ENCODE measurements at places on chromosomes 2 and 18. TPM values are rescaled to one million over a fixed set of nuclear protein-coding genes. Genes with fewer than 3 reads are reported as not detected.
A peak's percentile ranks its signal among the peaks of the same experiment; 100 is the strongest.

GRCh38 chr18:715626-716025 is 3.2 kb upstream of the ENOSF1 start:
- DNase-seq, result no peak

- DNase-seq, result peak; percentile 27
Measured at GRCh38 chr2:239670463-239671120, 269.8 kb upstream of the HDAC4 start.

GRCh38 chr2:36650031-36650829 is 46.3 kb upstream of the VIT start:
- peak; percentile 88 for DNase-seq

GRCh38 chr2:54964816-54965215 is 85.4 kb downstream of the RTN4 start:
- DNase-seq, result no peak

- peak; percentile 81 for DNase-seq
Measured at GRCh38 chr2:217816396-217816869, 186.4 kb downstream of the TNS1 start.

DNA sequence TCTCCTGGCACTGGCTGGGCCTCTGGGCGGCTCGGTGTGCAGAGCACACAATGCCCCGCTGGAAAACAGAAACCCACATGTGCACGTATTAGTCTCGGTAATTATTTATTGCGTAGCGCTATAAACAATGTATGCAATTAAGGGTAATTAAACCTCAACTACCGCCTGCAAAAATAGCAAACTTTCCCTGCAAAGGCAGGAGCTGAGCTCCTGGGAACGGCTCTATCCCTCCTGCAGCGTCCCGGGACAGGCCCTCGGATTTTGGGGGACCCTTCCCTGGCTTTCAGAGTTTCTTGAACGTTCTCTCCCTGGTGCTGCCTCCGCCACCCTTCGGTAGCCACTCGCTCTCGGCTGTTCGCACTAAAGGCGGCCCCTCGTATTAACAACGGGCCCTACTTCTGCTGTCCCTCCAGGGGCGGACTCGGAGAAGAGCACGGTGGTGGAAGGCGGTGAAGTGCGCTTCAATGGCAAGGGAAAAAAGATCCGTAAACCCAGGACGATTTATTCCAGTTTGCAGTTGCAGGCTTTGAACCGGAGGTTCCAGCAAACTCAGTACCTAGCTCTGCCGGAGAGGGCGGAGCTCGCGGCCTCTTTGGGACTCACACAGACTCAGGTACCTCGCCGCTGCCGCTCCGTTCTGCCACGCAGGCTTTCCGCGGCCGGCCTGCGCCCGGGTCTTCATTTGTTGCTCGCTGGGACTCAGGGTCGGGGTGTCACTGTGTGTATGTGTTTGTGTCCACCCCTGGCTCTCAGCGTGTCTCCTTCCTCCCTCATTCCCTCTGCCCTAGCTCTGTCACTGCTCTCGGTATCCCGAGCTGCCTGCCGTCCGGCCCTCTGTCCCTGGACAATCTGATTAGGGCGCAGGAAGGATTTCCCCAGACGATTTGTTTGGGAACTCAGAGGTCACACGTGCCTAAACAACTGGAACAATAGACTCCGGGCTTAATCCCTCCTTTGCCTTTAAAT is 1.2 kb downstream of the DLX1 start:
- peak; percentile 73 for DNase-seq

DNA sequence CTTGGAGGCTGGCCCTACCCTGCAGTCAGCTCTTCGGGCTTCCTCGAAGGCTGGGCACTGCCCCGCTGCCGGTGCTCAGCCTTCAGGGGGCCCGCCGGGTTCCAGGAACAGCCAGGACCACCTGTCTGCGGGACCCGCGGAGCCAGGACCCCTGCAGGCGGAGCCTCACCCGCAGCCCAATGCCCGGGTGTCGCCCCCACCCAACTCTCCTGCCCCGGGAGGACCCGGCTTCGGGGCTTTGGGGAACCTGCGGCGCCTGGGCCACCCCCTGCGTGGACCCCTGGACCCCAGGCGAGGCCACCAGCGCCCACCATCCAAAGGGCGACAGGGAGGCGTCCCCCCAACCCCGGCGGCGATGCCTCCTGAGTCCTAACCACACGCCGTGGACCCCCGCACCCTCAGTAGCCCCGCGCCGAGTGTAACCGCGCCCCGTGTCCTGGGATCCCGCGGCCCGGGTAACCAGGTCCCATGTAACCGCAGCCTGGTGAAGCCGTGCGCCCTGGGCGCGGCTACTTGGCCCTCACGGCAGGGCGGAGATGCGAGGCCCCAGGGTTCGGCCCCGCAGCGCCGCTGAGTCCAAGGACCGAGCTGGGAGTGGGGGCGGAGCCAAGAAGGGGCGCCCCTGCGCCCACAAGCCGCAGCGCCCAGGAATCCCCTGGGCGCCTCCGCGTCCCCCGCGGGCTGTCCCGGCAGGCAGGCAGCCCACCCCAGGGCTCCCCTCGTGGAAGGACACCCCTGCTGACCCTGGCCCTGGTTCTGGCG is 11.0 kb upstream of the UBE2F start:
- DNase-seq, result peak; percentile 77

DNA sequence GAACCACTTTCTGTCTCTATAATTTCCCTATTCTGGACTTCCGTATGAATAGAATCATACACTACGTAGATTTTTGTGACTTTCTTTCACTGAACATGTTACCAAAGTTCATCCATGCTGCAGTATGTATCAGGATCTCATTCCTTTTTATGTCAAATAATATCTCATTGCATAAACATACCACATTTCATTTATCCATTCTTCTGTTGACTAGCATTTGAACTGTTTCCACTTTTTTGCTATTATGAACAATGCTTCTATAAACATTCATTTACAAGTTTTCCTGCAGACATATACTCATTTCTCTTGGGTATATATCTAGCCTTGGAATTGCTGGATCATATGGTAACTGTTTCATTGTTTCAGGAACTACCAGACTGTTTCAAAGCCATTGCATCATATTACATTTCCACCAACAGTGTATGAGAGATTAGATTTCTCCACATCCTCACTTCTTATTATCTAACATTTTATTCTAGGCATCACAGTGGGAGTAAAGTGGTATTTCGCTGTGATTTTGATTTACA is 186.2 kb downstream of the DYM start:
- DNase-seq, result no peak

- no peak for DNase-seq
Measured at GRCh38 chr2:144438801-144439631, 80.9 kb downstream of the ZEB2 start.

DNA sequence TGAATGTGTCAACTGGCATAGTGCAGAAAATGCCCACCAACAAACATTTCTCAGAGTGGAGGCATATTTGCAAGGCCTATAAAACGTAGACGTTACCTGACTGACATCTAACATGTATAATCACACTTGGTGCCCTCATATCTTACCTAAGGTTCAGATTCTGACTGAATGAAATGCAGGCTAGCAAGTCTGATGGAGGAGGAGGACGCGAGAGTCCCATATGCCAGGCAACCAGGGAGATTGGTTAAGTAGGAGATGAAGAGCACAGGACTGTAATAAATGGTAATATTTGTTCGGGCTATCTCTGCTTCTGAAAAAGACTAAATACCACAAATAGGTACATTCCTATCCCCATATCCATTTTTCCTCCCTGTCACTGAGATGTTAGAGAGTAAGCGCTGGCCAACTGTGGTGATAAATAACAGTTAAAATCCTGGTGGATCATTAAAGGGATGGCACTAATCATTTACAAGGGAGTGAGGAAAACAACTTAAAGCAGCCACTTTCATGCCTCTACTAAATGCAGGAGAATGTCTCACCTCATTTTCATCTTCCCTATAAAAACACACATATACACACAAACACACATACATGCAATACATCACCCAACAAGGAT is 217.2 kb downstream of the TMEM163 start:
- no peak for DNase-seq

GRCh38 chr18:37309059-37309458 is 256.5 kb downstream of the CELF4 start:
- no peak for DNase-seq

DNA sequence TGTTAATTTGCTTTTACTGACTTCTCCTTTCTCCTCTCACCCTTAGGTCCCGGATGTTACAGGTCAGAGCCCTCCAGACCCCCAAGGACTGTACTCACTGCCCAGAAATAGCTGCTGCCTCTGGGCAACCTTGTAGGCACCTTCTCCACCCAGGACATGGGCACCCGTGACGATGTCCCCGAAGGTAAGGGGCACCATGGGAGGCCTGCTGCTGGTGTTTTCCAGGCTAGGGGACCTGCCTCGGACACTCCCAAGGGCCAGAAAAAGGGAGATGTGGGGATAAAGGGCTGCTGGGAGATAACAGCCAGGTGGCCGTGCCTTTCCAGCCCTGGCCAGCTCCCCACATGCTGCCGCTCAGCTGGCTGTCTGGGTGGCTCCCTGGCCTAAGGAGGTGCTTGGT is 13.6 kb downstream of the TOGARAM2 start:
- peak; percentile 21 for DNase-seq

GRCh38 chr2:226791487-226792081 is 8.0 kb downstream of the IRS1 start:
- peak; percentile 99 for DNase-seq

DNA sequence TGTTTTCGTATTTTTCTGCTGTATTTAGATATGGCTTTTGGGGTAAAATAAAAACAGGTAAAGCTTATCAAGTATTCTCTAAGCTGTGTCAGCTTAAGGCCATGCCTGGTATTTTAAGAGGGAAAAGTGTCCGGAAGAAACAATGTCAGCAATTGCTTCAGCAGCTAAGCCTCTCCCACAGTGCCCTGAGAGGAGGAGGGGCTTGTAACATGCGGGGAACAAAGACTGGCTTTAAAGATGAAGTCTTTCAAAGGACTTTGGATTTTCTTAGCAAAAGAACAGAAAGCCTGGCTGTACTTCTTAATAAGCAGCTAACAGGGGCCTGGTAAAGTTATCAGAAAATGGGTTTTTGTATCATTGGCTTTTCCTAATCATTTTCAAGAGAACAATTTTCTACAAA is 102.8 kb downstream of the PXDN start:
- peak; percentile 43 for DNase-seq

DNA sequence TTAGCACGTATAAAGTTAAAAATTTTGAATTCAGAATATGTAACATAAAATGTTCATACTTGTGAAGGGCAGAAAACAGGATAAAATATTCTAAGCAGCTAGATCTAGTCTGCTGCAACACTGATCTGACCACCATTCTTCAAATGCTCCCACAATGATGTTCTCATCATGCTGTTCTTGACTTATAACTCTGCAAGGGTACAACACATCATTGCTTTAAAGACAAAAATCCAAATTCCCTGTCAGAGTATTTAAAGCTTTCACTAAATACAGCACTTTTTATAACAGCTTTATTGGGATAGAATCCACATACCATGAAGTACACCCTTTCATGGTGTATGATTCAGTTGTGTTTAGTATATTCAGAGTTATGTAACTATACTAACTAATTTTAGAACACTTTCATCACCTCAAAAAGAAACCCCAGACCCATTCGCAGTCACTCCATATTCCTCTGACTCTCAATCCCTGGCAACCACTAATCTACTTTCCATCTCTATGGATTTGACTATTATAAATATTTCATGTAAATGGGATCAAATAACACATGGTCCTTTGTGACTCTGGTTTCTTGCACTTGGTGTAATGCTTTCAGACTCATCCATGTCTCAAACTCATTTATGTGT is 56.4 kb downstream of the MAP4K3 start:
- DNase-seq, result no peak

- no peak for DNase-seq
Measured at GRCh38 chr2:17911491-17912260, 33.2 kb downstream of the KCNS3 start.

- no peak for DNase-seq
Measured at GRCh38 chr2:215535125-215535668, 99.3 kb upstream of the FN1 start.

DNA sequence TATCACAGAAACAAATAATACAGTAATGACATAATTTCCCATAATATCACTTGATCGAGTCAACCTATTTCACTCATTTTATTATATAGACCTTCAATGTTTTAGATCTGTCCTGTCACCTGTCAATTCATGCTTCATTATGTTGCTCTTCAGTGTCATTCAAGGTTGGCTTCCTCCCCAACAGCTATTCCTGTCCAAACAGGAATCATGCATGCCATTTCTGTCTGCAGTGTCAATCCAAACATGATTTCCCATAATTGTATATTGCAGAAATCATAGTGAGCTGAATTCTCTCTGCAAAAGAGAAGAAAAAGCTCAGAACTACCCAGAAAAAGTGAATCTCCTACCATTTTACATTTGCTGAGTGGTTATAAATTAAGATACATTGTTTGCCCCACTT is 628.6 kb downstream of the NR4A2 start:
- peak; percentile 52 for DNase-seq

DNA sequence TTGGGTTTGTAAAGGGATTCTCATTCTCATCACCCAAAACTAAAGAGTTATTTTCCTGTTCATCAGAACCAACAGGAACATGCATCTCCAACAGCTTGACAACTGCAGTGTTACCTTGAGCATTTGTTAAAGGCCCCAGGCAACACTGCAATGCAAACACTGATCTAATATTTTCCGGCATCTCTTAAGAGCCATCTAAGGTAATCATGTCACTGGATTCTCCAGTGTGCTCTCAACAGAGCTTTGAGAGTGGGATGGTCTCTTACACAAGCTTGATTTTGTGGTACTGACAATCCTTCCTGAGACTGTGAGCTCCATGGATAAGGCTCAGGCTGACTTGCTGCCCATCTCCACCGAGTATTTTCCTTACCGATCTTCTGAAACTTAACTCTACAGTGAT is 90.5 kb upstream of the ITGB6 start:
- no peak for DNase-seq

- peak; percentile 5 for DNase-seq
Measured at GRCh38 chr2:17166506-17166905, 351.7 kb downstream of the RAD51AP2 start.

PASK gene
- 5.8 TPM for total RNA-seq

RAX gene
- total RNA-seq, result not detected

TDRD15 gene
- not detected for total RNA-seq

PPP1R1C gene
- 0.29 TPM for total RNA-seq

MPHOSPH10 gene
- total RNA-seq, result 17.0 TPM

KCNG2 gene
- total RNA-seq, result not detected

BOLL gene
- not detected for total RNA-seq

ACOXL gene
- total RNA-seq, result not detected

ASB1 gene
- 27.9 TPM for total RNA-seq

MAP4K4 gene
- total RNA-seq, result 231 TPM

COL5A2 gene
- total RNA-seq, result 632 TPM

RNF152 gene
- 3.3 TPM for total RNA-seq
